ENCODE measurements at places on chromosomes 1 and 21. TPM values are rescaled to one million over a fixed set of nuclear protein-coding genes. Genes with fewer than 3 reads are reported as not detected.

DNA sequence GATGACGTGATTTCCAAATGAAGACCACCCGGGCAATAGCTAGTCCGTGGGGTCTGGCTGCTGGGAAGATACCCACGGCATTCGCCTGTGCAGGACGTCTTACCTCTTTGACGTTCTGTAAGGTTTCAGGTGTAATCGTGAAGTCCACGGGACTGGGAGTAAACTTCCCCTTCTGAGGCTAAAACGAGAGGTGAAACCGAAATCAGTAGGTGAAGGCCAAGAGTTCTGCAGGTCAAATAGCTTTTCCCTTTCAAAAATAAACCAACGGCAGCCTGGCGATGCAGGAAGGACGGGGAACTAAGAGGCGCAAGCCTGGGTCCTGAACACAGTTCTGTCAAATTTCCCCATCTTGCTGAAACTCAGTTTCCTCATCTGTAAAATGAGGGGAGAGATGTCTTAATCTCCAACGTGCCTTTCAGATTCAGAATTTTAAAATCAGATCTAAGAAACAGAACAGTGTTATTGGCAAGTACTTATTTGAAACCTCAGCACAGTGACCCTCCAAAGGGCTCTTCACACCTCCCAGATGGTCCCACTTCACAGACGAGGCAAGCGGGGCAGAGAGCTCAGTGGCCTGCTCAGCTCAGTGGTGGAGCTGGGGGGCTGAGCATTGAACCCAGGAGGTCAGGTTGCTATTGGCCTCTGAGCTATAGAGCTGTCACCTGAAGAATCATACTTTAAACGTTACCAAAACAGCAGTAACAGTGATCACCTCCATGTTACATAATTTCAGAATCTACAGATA lies 34.7 kb downstream of the VPS26C start:
- no peak for DNase-seq

- DNase-seq = no peak
Measured at GRCh38 chr1:238861342-238862066, 524.9 kb upstream of the CHRM3 start.

GRCh38 chr1:94550800-94551241 lies 9.3 kb upstream of the F3 start:
- DNase-seq = no peak

HUNK gene
- polyA plus RNA-seq = 16.1 TPM

DNA sequence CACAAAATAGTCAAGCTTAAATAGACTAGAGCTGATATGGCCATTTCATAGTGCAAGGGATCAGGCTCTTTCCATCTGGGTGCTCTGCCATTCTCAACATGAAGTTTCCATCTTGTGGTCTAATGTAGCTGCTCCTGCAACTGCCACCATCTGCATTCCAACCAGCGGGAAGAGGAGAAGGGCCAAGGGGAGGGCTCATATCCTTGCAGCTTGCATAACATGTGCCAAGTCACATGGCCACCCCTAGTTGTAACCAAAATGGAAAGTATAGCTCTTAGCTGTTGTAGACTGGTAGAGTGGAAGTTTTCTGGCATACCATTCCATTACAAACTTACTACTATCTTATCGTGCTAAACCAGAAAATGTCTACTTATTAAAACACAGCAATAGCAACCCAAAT lies 38.9 kb upstream of the IVNS1ABP start:
- DNase-seq = no peak

- no peak for DNase-seq
Measured at GRCh38 chr1:209778102-209778501, 6.3 kb downstream of the C1orf74 start.

DNA sequence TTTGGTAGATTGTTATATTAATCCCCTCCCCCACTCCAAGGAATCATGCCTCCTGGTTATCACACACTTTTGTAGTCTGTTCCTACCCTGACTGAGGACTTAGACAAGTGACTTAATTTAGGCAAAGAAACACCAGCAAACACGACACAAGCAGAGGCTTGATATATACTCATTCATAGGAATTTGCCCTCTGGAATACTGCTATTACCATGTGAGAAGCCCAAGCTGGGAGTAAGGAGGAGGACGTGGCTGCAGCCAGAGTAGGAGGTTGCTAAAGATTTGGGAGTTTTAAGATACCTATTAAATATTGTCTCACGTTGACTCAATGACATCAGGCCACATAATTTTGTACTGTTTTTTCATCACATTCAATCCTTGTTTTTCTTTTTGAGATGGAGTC lies 100.2 kb downstream of the LRRC53 start:
- no peak for DNase-seq

GRCh38 chr1:59709333-59709732 lies 105.4 kb upstream of the HOOK1 start:
- DNase-seq = no peak

GRCh38 chr1:160814316-160814715 lies 18.3 kb downstream of the LY9 start:
- DNase-seq = no peak

LIPI gene
- polyA plus RNA-seq = 0.21 TPM

DNA sequence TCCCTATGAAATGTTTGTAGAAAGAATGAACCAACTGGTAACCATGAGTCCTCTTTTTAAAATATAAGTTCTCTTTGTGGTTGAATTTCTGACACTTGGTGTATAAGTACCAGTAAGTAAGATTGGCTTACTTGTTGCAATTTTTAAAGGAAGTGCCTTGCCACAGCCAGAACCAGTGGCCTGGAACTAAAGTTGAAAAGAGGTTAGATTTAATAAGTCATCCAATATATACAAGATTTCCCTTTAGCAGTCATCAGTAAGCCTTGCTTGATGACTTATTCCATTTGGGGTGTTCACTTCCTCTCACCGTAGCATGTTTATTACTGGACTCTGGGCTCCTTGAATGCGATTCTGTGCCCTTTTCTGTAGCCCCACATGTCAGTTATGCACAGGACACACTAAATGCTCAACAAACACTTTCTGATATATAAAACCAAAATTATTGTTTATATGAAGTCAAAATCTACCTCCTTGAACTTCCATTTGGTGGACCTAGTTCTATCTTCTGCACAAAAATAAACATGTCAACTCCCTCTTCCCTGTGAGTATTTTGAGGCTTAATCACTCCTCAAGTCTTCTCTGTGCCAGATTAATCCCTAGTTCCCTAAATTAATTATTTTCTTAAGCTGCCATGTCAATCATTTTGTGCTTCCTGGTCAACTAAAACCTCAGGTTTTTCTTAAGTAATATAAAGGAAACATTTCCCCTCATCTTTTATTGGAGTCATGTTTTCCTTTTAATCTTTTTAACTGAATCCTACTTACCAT lies 218.1 kb downstream of the ST6GALNAC3 start:
- DNase-seq = no peak

CD5L gene
- polyA plus RNA-seq = not detected

- no peak for DNase-seq
Measured at GRCh38 chr1:2091611-2092604, 41.7 kb downstream of the PRKCZ start.

- no peak for DNase-seq
Measured at GRCh38 chr1:33715195-33715811, 148.6 kb upstream of the HMGB4 start.

TFF3 gene
- 1.9 TPM for polyA plus RNA-seq

- DNase-seq = no peak
Measured at GRCh38 chr1:85700422-85700821, 7.8 kb downstream of the ZNHIT6 start.

GRCh38 chr21:45292399-45293219 lies 4.9 kb upstream of the POFUT2 start:
- no peak for DNase-seq

- no peak for DNase-seq
Measured at GRCh38 chr1:26109229-26110164, 2.1 kb upstream of the PDIK1L start.

MATN1 gene
- polyA plus RNA-seq = 0.17 TPM

DNA sequence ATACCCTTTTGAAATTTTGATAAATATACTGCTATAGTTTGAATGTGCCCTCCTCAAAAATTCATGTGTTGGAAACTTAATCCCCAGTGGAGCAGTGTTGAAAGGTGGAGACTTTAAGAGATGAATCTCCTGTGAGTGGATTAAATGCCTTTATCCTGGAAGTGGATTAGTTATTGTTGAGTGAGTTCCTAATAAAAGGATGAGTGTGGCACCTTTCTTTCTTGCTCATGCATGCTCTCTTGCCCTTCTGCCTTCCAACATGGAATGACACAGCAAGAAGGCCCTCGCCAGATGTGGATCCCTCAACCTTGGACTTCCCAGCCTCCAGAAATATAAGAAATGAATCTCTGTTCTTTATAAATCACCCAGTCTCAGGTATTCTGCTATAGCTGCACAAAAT lies 51.8 kb downstream of the CD160 start:
- no peak for DNase-seq

DNA sequence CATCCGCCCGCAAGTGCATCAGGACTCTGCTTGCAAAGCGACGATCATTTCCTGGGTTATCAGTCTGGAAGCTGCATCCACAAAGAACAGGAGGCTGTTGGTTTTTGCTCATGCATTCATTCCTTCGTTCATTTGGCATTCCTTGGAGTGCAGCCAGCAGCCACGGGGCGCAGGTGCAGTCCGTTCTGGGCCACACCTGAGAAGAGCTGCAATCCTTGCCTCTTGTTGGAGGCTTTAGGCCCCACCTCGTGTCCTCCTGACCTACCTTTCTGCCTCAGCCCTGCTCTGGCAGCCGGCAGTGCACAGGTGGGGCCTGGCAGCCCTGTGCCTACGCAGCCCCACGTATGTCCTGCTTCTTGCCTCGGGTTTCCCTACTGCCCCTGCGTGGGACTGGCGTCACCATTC lies 19.6 kb upstream of the C2CD2 start:
- no peak for DNase-seq

RNU1-3 gene
- polyA plus RNA-seq = not detected

DNA sequence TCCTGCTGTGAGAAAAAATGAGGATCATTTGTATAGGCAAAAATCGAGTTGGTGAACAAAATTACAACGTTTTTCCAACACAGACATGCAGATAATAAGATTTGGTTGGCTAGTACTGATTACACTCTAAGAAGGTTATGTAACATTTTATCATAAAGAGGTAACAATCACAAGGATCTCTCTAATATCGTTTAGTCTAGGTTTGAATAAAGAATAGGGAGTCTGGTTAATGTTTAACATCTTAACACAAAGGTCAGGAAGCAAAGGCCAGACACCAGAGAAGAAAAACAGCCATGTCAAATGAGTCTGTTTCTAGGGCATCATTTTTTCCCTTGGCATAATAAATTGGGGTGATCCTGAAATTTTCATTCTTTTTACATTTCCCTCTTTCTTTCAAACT lies 207.4 kb upstream of the CHRM3 start:
- no peak for DNase-seq

- no peak for DNase-seq
Measured at GRCh38 chr1:159881622-159882526, 18.1 kb downstream of the CFAP45 start.

GRCh38 chr1:19010995-19011844 lies 54.7 kb upstream of the IFFO2 start:
- DNase-seq = no peak

GRCh38 chr1:77287535-77287934 lies 5.7 kb downstream of the AK5 start:
- no peak for DNase-seq

DNA sequence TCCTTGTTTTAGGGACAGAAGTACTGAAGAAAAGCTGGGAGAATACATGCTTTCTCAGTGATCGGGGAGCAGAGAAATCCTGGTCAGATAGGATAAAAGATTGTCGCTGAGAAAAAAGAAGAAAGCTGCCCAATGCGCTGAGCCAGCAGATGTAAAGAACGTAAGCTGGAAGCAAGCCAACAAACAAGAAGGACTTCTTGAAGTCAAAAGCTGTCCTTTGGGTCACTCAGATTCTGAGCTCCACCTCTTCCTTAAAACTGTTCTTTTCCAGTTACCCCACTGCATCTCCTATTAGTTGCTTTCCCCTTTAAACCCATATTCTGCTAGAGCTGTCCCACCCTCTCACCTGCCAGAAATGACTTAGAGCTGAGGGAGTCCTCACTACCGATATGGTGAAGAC lies 64.8 kb downstream of the GPR137B start:
- no peak for DNase-seq

DNA sequence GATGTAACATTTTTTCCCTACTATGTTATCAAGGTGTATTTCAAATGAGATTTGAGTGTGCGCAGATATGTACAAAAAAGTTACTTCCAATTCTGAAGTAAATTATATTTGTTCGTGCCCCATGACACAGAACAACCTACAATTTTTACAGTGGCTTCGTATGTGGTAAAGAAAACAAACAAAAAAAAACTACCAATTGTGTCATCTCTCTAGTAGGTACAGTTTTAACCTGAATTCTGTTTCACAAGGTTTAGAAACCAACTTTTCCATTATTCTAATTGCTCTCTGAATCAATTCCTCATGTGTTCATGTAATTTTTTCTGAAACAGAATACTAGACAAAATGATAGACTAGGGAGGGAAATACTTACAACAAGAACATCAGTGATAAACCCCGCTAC lies 7.4 kb downstream of the SCAF4 start:
- DNase-seq = no peak

DNA sequence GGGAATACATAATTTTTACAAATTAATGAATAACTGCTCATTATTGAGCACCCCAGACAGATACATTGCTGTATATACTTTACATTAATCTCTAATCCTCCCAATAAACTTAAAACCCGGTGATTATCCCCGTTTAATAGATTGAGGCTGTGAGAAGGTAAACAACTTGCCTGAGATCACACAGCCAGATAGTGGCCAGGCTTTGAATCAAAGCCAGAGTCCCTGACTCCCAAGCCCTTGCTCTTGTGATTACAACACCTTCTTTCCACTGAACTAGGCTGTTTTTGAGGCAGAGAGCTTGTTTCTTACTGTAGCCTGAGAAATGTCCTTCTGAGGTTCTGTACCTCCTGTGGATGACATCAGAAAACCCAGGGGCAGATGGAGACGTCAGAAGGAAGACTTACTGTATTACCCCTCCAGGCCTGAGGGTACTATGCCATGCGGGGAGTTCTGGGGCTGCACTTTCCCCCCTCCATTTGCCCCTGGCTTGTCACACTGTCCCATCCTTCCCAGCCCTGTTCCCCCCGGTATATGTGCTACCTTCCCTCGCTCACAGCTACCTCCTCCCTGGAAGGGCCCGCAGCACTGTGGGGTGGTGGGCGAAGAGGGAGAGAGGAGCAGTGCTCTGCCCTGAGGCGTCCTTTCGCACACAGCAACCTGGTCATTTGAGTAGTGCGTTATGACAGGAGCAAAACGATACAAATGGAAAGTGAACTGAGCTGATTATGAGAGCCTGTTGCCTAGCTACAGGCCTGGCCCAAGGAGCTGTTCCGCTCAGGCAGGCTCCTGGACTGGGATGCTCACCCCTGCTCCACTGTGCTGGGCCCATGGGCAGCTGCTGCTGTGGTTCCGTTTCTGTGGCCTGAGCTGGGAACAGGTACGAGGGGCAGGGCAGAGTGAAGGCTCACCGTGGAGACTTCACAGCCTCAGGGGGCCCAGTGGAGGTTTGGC lies 4.6 kb downstream of the KCNC4 start:
- no peak for DNase-seq

All from right renal cortex interstitium (tissue), 3 donors.